ENCODE measurements at places on chromosomes 1 and 21.

DNA sequence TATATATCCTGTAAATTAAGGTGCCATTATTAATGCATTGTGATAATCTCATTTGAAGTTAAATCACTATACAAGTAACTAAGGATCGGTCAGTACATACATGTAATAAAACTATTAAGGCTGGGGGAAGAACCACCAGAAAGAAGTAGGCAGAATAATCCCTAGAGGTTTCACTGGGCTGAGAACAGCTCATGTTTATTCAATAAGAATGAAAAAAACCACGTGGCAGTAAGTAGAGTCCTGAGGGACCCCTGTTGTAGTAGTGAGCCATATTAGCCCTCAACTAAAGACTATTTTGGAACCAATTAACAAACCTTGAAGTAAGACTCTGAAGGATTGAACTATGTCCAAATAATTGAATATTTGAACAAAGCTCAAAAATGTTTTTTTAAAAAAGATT, 46.9 kb upstream of the ADAM30 start:
- DNase-seq, result no peak

- DNase-seq, result no peak
These were observed 31.9 kb upstream of the POFUT2 start for GRCh38 chr21:45319461-45320211.

DNA sequence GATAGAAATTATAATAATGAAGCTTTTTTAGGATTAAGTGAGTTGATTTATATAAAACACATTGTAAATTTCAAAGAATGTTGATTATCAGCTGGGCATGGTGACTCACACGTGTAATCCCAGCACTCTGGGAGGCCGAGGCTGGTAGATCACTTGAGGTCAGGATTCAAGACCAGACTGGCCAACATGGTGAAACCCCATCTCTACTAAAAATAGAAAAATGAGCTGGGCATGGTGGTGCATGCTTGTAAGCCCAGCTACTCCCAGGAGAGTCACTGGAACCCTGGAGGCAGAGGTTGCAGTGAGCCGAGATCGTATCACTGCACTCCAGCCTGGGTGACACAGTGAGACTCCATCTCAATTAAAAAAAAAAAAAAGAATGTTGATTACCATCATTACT, 18.4 kb downstream of the ADAMTS1 start:
- DNase-seq, result no peak

- DNase-seq, result no peak
These were observed 2.0 kb downstream of the CAMK2N1 start for GRCh38 chr1:20483833-20484518.

- no peak for DNase-seq
These were observed 269.6 kb upstream of the PLXNA2 start for GRCh38 chr1:208513799-208514198.

DNA sequence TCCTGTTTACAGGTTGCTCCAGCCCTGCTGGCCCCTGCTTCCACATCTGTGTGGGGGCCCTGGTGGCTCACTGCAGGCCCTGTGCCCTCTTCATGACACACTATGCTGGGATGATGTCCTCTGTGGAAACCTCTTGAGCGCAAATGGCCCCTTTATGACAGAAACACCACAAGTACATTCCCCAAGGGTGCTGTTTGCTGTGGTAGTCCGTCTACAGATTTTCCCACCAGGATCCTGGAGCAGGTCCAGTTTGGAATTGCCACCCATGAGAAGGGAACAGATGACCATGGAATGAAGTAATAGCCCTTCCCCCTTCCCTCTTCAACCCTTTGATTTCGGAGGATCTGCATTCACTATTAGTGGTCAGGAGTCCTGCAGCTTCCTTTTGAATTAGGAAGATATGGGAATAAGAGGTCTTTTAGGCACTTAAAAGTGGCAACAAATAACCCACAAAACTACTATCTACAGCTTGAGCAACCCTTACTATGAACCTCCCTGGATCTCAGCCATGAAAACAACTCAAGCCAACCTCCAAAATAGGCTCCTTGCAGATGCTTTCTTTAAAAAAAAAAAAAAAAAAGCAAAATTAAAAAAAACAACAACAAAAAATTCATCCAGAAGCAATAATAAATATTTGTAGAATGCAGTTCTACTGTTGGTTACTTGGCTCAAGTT, 121.9 kb upstream of the TSPAN2 start:
- no peak for DNase-seq

DNA sequence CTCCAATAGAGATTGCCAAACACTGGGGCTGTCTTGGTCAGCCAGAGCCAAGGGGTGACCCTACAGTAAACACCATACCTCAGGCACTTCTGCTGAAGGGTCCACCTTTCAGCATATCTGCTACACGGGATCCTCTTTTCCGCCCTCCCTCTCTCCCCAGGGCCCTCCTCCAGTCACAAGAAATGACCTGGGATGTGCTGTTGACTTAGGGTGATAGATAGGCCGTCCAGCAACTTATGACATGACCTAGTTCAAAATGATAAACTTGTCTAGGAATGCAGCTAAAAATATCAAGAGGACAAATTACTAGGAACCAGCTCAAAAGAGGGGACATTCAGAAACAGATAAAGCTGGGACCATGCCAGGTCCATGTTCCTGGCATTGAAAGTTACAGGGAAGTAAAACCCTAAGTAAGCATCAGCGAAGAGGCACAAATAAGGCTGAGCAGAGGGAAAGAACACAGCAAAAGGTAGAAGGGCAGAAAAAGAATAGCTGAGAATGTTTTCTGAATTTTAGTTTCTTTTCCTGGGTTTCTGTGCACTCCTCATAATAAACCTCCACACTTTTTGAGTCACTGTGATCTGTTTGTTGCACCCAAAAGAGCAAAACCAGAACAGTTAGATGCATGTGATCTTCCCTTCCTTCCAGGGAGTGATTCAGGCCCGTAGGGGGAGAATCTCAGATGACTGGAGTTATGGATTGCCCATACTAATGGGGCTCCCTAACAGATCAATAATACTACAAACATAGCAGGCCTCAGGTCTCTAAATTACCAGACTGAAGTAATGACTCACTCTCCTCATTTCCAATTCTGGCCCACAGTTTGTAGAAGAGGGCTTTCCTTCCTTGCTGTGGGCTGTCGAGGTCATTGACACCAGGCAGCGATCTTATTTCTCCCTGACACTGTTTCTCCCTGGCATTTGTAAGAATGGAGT, 48.9 kb upstream of the F3 start:
- DNase-seq, result no peak

GRCh38 chr1:23362218-23362713, 7.4 kb downstream of the ZNF436 start:
- DNase-seq, result no peak

DNA sequence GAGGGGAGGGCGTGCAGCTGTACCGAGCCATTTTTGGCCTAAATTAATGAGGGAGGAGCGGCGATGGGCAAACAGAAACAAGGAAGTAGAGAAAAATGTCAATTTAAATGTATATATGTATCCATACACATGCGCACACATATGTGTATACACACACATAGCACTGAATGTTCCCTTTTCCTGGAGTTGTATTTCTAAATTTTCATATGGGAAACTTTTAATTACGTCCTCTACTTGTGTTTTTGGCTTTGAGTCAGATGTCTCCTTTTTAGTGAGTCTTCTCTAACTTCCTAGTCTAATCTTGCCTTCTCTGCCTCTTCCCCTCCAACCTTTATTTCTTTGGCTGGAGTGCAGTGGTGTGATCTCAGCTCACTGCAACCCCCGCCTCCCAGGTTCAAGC, 15.4 kb upstream of the CYYR1 start:
- no peak for DNase-seq

GRCh38 chr21:32523988-32524719, 61.2 kb downstream of the TCP10L start:
- no peak for DNase-seq

DNA sequence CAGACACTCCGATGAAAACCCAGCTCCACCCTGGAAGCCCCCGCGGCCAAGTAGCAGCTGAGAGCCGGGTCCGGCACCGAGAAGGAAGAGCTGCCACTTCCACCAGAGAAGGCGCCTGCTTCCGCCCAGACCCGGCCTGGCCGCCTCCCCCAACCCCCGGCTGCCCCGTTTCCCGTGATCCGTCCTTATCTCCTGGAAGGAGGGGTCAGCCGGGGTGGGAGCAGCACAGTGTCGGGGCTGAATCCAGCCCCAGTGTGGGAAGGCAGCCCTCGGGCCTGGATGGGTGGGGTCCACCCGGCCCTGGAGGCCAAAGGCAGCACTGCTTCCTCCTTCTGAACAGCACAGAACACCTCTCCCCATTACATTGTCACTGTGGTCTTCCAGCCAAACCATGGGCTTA, 69.4 kb downstream of the MEGF6 start:
- DNase-seq, result no peak

DNA sequence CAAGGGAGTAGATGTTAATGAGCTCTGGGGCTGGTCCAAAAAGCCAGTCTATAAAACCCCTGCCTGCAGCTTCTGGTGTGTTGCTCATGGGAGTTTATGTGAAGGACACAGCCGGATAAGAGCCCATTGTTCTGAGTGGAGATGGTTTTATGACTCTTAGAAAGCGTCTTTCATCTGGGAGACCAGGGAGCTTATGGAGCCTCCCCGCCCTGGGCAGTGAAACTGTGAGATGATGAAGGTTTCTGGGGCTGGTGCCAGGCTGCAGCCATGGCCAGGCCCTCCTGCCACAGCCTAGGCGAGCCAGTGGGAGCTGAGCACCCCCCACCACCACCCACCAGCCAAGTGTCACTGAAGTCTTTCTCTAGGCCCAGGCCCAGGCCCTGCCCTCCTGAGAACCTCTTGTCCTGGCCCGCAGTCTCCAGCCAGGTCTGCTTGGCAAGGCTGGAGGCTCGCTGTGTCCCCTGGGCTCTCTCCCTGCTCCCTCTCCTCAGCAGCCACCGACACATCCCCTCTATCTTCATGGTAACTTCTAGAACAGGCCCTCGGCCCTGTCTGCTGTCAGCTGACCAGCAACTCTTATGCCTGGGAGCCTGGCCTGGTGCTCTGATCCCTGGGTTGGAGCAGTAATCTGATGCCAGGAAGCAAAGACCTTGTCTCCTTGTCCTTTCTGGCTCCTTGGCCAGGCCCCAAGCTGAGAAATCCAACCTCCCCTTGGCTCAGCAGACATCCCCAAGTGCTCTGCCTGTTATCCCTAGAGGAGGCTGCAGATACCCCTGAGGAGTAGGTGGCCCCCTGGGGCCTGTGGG, 7.6 kb upstream of the ARHGEF10L start:
- no peak for DNase-seq

DNA sequence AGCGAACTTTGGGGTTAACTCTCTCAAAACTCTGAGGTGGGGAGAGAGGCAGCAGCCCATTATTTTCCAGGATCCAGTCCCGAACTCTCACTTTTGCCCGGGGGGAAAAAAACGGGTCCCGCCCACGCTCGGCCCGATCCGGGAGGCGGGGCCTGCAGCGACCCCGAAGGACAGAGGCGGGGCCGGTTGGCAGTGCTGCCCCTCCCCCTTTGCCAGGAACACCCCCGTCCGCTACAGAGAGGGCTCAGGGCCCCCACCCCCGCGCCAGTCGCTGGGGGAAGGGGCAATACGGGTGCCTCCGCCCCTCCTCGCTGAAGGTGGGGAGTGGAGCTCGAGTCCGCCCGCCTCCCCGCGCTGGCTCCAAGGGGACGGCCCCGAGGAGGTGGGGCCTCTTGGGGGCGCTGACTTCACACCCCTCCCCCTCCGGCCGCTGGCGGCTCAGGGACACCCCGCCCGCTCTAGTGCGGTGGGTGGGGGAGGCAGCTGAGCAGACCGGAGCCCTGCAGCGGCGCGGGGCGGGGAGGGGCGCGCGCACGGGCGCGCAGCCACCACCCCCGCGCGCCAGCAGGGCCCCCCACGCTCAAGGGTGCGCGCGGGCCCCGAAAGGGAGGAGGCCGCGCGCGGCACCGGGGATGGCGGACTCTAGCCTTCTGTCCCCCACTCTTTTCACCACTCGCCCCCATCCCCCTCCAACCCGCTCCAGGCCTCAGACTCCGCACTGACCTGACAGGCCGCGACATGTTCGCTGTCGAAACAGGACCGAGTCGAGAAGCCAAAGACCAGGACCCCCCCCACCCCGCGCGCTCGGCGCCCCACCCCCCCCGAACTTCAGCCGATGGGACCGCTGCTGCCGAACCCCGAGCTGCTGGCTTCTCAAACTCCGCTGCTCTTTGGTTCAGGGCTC, 496 bp downstream of the NUCKS1 start:
- DNase-seq, result peak; percentile 93

DNA sequence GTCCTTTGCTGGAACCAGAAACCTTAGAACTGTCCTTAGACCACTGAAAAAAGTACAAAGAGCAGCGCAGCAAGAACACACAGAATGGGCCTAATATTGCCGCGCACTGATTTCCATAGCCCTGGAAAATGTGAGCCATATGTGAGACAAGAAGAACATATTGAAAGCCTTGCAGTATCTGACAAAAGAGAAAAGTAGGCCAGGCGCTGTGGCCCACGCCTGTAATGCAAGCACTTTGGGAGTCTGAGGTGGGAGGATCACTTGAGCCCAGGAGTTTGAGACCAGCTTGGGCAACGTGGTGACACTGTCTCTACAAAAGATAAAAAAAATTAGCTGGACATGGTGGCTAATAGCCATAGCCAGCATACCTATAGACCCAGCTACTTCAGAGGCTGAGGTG, 300.7 kb downstream of the RYR2 start:
- no peak for DNase-seq

- peak; percentile 18 for DNase-seq
These were observed 53.9 kb upstream of the TIAM1 start for GRCh38 chr21:31397939-31398338.

GRCh38 chr1:109314795-109315194, 8.0 kb upstream of the MYBPHL start:
- DNase-seq, result no peak

DNA sequence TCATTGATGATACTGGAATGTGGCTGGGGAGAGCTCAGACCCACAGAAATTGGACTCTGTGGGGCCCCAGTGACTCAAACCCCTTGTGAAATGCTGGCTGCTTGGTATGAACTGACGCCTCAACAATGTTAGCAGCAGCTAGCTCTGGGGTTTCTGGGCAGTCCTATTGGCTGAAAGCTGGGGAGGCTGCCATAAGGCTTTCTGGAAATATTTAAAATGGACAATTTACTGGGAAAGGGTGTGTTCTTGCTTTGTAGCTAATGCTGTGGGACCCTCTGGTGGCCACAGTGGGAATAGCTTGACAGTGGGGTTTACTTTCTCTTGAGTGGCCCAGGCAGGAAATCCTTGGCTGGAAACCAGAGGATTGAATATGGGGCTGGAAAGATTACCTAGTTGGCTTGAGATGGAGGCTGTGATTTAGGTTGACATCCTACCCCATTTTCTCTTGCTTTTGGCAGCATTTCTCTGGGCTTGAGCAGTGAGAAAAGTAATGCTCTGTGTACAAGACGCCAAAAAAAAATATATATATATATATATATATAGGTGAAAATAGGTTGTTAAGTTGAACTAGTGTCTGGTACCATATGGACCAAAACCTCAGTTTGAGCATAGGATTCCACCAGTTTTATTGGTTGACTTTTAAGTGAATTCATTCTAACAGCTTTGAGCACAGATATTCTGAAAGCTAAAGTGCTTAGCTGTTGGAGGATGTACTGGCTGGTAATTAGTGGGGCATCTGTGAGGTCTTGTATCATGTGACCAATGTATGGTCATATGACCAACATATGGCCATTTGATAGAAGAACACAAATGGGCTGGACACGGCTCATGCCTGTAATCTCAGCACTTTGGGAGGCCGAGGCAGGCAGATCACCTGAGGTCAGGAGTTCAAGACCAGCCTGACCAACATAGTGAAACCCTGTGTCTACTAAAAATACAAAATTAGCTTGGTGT, 8.2 kb upstream of the S100A10 start:
- peak; percentile 60 for DNase-seq

Data from activated T-helper 2 cell treated with anti-CD3 and anti-CD28 coated beads, Interferon-gamma antibody, Interleukin-2, Interleukin-4, amounts not matched to agents 10 μg/mL and 5 μg/mL and 100 μg/mL, durations not matched to agents 14 hours and 24 hours and 36 hours (primary cell).